Stimulated activated CD4-positive, alpha-beta T cell treated with anti-CD3 and anti-CD28 coated beads, Interleukin-4, amount 100 ng/mL, for 1 hour (primary cell): ENCODE measurements at places on chromosomes 4 and X.

GRCh38 chr4:174483792-174484191 lies 38.5 kb downstream of the HPGD start:
- no peak for DNase-seq

DNA sequence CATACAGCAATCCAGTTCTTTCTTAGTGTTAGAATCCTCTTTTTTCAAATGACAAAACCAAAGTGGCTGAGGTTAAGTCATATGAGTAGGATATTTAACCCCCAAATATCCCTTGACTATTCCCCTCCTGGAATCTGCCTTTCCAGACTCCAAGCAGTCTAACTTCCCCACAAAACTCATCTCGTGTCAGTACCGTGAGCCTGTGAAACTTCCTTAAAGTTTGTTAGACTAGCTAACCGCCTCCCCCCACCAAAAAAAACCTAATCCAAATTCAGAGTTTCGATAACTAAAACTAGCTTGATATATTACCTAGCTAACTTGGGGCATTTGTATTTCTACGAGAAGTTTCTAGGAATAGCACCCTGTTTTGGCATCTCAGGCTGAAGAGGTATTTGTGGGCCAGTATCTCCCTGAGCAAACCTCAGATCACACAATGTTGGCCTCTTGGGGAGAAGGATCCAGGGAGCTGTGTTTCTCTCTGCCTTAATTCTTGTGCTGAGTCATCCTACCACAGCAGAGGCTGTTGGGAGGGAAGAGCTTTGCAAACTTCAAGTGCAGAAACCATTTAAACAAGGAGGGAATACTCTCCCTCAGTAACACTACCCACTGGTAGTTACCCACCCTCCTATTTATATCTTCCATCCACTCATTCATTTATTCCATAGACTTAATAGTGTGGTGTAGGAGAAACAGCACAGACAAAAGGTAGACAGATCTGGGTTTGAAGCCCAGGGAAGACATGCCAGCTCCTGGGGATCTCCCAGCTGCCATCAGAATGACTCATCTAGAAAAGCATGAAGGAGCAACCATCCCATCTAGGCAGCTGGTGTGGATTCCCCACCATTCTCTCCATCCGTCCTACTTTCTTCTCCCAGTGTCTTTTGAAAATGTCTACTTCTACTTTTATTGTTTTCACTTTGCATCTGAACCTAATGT lies 39.3 kb upstream of the TXK start:
- DNase-seq, result no peak

GRCh38 chr4:41644288-41644914 lies 104.1 kb downstream of the PHOX2B start:
- DNase-seq, result peak; percentile 2

- DNase-seq, result no peak
Measured at GRCh38 chr4:150217808-150218207, 139.6 kb downstream of the DCLK2 start.

DNA sequence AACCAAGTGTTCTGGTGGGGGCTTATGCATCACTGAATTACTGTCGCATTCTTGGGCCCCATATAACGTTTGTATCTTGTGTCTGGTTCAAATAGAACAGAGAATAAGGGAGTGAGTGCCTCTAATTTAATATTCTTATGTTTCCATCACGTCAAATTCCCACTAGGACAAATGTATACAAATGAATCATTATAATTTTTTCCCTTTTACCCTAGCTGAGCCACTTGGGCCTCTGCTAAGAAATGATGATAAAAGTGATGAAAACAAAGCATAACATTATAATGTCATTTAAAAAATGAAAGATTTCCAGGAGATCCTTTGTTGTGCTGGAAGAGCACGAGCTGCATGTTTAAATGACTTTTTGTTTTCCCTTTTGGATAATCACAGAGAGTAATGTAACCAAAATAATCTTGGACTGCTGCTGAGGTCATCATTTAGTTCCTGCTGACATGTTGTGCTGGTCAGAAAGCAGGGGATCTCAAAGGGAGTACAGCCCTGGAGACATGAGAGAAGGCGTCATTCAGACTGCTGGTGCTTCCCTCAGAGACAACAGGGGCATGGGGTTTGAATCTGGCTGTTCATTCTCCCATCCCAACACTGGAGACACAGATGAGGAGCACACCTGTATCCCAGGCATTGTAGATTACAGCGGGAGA lies 105.1 kb upstream of the SCOC start:
- DNase-seq, result no peak

DNA sequence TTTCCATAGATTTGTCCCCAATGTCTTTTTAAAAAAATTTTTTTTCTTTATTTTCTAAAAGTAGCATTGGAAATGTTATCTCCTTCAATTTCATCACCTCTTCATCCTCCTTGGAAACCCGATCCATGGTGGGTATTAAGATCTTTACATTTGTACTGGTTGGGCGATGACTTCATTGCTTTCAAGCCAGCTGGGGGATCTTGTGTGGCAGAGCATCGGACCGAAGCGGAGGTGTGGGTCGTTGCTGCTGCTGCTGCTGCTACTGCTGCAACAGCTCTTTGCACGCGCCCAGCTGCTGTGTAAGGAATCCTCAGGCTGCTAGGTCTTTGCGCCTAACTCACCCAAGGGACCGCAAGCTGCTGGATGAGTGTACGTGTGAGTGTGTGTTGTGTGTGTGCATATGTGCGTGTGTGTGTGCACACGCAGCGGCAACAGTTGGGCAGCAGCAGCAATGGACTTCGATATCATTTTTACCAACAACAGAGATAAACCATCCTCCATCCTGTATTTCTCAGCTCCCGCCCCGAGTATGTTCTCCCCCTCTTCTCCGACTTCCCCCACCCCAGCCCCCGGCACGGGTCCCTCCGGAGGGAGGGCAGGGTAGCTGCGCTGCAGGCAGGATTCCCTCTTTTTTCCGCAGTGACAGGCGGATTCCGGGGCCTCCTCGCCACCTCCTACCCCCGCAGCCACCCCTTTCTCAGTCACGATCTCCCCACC lies 768 bp upstream of the CDKL5 start:
- DNase-seq, result peak; percentile 4

GRCh38 chr4:186915816-186916215 lies 192.2 kb upstream of the FAT1 start:
- no peak for DNase-seq

GRCh38 chr4:101211146-101211553 lies 136.2 kb downstream of the PPP3CA start:
- DNase-seq, result no peak

- DNase-seq, result no peak
Measured at GRCh38 chr4:74534121-74534520, 89.2 kb downstream of the AREG start.

DNA sequence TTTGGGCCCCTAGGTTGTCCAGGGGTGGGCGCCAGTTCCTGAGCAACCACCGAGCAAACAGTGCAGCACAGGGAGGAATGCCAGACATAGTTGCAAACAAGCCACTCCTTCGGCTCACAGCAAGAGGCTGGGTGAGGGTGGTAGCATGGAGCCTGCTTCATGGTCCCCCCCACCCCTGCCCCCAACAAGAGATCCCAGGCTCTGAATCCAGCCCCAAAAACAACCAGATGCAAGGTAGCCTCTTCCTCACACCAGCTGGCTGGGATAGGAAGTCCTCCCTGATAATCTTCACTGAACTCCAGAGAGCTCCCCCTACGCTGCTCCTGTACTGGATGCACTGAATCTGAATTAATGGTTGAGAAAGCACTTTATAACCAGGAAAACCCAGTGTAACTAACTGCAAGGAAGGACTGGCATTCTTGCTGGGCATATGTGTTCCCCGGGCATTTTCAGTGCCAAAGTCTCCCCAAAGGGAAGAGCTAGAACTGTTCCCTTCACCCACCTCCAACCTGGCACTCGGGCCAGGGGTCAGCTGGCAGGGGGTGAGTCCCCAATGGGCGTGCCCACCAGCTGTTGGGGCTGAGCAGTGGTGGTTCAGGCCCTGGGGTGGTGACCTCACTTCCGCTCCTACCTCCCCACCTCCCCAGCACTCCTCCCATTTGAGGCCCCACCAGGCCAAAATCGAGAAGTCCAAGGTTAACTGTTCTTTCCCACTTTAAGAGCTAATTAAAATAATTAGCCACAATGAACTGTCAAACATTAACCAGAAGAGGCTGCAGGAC lies 1.5 kb downstream of the ELF4 start:
- DNase-seq, result no peak

- DNase-seq, result no peak
Measured at GRCh38 chr4:109921384-109921808, 8.7 kb downstream of the EGF start.

GRCh38 chr4:140695483-140695882 lies 60.7 kb downstream of the TBC1D9 start:
- DNase-seq, result no peak

DNA sequence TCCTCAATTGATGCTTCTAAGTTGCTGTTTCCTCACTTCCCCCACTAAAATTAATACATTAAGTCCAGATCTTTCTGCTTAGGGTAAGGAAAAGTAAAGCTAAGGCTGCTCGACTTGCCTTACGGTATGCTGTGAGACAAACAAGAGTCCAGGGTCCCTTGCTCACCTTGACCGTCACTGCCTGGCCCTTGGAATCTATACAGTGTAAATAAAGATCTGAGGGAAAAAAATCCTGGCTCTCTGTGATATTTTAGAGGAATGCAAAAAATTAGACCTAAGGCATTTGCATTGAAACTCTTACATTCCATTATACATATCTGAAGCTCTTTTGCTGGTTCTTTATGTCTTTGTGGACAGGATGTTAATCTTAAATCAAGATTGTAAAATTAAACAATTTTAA lies 129.6 kb upstream of the HCCS start:
- no peak for DNase-seq

DNA sequence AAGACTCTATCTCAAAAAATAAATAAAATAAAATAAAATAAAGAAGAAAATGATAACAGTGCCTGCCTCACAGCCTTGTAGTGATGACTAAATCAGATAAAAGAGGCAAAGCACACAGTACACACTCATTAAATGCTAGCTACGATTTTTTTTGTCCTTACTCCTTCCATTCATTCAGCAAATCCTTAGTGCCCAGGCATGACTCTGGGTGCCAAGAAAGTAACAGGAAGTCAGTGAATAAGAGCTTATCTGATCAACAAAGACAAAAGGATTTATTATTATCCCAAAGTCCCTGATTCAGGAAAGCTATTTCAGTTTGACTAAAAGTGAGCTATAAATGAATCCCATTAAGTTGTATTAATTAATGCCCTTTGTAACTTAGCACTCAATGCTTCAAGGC lies 92.7 kb downstream of the SH3KBP1 start:
- no peak for DNase-seq

- no peak for DNase-seq
Measured at GRCh38 chr4:187903106-187903505, 92.5 kb upstream of the ZFP42 start.

GRCh38 chrX:17007134-17007768 lies 60.8 kb downstream of the REPS2 start:
- DNase-seq, result no peak

- DNase-seq, result no peak
Measured at GRCh38 chr4:137722910-137723309, 190.6 kb upstream of the PCDH18 start.

DNA sequence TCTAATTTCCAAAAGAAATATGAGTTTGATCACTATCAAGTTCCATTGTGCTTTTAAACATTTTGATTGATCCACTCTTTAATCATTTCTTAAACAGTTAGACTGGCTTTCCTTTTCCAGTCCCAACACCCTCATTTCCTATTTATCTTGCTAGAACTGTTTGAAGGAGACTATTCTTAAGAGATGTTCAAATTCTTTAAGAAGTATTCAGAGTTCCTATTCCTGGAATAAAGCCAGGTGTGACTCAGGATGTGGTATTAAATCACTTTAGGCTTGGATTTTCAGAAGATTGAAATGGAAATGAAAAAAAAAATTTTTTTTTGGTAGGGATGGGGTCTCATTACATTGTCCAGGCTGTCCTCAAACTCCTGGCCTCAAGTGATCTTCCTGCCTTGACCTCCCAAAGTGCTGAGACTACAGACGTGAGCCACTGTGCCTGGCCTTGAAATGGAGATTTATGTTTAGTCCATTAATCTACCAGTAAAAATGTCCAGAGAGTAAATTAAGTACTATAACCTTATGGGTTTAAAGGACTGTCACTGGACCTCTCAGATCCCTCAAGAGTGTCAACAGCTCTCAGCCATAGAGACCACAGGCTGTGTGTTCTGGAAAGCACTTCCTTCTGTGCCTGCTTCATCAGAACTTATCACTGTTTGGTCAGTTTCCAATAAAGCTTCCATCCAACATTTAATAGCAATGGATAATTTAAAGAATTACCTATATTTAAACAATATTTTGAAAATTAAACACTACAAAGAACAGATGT lies 90.7 kb downstream of the CDS1 start:
- DNase-seq, result no peak

GRCh38 chr4:132958457-132959263 lies 190.4 kb upstream of the PCDH10 start:
- no peak for DNase-seq

DNA sequence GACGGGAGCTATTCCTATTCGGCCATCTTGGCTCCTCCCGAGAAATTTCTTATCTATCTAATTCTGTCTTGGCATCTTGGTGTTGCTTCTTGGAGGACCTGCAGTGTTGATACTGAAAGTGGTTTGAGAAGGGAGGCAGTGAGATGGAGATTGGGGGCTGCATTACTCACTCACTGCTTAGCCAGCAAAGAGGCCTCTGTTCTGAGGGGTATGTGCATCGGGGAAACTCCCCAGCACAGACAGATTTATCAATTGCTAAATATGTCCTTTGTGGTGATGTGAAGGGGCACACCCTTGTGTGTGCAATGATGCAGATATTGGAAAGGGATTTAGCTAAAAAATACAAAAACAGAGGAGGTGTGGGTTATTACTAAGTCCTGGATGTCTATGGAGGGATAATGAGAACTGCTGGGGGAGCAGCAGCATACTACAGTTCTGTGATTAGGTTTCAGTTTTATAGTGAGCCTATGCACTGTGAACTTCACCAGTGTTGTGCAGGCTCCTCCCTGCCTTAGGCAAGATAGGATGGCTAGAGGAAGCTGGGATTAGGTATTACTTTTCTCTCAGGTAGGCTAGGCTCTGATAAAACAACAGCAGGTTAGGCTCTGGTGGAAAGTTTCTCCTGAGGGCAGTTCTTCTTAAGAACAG lies 279.0 kb downstream of the HS3ST1 start:
- DNase-seq, result no peak

- DNase-seq, result no peak
Measured at GRCh38 chr4:141900856-141901255, 264.5 kb downstream of the IL15 start.

DNA sequence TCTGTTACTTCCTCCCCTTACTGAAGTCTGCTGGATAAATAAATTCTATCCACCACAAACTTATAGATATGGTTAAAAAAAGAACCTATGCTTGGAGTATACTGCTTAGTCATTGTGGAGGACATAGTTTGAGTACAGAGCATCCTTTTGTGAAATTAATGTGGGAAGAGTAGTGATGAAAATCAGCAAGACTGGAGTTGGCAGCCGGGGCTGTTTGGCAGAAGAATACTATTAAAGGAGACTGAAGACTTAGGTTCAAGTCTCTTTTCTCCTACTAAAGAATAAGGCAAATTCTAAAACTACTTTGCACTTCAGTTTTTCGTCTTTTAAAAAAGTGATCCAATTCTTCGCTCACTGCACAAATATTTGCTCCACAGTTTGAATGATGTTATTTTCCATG lies 326.6 kb upstream of the ATOH1 start:
- no peak for DNase-seq

GRCh38 chr4:38957893-38958292 lies 74.3 kb downstream of the TMEM156 start:
- no peak for DNase-seq
